NCI-H146 (cell line): ENCODE measurements at places on chromosomes 1 and 21.
A peak's percentile ranks its signal among the peaks of the same experiment; 100 is the strongest.

- no peak for DNase-seq
Measured at GRCh38 chr1:182135946-182136345, 74.4 kb upstream of the ZNF648 start.

DNA sequence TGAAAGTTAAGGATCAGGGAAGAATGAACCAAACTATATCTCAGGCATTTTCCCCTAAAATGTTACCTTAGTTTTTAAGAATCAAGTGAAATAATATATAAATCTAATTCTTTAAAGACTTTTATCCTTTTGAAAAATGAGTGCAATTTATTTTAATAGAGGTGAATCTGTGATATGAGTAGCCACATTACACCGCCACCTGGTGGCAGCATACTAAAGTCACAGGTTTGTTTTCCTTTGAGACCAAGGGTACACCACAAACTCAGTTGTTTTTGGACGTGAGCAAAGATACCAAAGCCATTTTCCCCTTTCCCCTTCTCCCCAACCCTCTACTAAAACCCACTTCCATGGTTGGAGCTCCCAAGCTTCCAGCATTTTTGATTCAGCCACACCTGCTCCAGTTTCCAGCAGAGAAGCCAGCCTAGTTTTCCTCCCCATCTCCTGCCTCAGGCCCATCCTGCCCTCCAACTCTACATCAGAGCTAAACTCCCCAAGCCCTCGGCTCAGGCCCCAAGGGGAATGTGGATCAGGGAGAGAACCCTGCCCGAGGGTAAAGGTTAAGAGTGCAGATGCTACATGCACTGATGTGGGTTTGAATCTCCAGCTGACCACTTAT, 22.9 kb upstream of the LDLRAP1 start:
- DNase-seq = peak; percentile 18

DNA sequence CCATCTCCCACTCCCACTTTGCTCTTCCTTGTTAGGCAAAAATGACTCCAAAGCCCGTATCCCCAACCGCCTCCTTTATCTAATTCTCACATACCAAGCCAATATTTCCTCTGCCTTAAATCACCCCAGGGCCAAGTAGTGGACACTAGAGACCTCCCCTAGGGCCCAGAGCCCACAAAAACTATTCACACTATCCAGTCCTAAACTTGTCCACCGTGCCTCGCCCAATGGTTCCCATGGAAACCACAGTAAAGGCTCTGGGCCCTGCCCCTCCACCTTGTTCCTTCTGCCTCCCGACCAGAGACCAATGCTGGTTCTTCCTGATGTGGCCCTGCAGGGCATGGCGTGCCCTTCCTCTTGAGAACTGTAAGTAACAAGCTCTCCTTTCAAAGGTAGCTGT, 11.8 kb downstream of the CFAP107 start:
- DNase-seq = no peak

DNA sequence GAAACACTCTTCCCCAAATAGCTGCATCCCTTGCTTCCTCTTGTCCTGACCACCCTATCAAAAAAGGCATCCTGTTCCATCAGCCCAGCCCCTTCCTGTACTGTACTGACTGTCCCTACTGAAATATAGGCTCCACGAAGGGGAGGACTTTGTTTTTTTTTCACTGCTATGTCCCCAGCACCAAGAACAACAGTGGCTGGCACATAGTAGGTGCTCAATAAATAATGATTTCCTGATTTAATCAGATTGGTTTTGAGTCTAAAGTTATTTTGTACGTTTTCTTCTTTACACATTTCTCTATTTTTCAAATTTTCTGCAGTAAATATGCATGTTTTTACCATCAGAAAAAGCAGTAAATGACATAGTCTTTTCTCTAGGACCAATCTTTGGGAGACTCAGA, 73.9 kb downstream of the CD58 start:
- DNase-seq = no peak
